Urinary bladder (tissue), 4 donors: ENCODE measurements at places on chromosomes 4 and X.

GRCh38 chrX:101749436-101749835 is 89.8 kb upstream of the ARMCX2 start:
- no peak for DNase-seq

DNA sequence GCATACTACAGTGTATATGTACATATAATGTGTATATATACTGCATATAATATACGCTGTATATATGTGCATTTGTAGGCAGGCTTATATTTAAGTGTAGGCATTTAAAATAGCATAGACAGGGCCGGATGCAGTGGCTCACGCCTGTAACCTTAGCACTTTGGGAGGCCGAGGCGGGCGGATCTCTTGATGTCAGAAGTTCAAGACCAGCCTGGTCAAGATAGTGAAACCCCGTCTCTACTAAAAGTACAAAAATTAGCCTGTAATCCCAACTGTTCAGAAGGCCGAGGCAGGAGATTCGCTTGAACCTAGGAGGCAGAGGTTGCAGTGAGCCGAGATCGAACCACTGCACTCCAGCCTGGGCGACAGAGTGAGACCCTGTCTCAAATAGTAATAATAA is 78.4 kb downstream of the JAKMIP1 start:
- no peak for DNase-seq

DNA sequence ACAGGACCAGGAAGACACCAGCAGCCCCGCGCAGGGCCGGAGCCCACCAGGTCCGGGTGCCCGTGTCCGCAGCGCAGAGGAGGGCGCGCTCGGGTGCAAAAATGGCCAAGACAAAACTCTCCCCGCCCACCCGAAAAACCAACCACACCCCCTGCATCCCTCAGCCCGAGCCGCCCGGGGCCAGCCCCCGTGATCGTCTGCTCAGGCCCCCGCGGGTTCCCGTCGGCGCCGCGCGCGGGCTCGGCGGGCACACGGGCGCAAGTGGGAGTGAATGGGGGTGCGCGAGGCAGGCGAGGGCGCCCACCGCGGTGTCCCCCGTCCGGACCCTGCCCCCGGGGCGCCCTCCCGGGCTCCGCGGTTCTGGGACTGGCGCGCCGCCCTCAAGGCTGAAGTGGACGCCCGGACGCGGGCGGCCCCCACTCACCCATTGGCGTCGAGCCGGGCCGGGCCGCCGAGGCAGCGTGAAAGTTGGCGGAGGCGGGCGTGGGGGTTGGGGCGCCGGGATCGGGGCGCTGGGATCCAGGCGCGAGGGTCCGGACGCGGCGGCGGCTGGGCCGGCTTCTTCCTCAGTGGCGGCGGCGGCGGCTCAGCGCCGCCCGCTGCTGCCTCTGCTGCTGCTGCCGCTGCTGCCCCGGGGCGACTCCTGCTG is 393 bp downstream of the SH3KBP1 start:
- DNase-seq: no peak

GRCh38 chr4:26048950-26049349 is 134.9 kb downstream of the SMIM20 start:
- DNase-seq: no peak

DNA sequence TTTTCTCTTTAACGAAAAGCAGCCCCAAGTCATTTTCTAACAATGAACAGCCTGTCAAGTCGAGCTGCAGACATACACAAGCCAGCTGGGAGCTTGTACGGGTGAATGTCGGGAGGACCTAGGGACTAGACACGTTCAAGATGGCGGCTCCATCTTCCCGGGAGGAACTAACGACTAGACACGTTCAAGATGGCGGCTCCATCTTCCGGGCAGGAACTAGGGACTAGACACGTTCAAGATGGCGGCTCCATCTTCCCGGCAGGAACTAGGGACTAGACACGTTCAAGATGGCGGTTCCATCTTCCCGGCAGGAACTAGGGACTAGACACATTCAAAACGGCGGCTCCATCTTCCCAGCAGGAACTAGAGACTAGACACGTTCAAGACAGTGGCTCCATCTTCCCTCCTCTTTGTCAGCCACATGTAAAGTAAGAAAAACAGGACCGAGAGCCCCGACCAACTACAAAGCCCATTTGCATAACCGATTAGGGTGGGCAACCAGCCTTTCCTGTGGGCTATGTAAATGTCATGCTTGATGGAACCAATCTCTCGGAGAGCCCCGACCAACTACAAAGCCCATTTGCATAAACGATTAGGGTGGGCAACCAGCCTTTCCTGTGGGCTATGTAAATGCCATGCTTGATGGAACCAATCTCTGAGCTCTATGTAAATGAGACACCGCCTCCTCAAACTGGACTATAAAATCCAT is 175.5 kb downstream of the DHRSX start:
- peak; percentile 26 for DNase-seq

DNA sequence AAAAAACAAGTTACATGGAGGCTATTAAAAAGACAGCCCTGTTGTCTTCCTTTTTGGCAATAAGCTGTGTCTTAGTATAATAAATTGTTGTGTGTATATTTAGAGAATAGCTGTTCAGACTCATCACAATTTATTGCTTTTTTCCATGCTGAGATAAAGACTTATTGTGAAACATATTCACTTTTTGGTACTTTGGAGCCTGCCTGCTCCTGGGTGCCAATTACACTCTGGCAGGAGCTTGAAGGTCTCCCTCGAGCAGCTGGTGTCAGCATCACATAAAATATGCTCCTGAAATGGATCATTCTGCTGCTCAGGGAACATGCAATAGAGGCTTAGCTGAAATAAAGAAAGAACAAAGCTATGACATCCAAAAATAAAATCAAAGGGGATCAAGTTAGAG is 211.6 kb upstream of the DKK2 start:
- DNase-seq: no peak

DNA sequence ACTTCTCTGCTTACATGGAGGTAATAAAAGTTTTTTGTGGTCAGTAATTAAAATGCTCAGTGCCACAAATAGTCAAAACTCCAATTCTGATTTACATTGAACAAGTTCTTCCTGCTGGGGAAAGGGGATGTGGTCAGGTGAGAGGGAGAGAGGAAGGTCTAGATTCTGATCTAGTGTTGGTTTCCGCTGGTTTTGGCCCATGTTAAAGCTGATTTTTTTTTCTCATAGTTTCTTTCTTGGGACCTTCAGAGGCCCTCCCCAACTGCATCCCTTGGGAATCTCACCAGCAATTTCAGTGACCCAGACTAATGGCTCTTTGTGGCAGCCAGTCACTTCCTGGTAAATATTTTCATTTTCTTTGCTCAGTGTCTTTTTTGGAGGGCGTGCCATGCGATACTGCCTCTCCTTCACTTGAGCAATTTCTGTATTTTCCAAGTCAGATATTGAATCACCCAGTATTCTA is 332.7 kb downstream of the RAPGEF2 start:
- DNase-seq: no peak

- DNase-seq: no peak
These were observed 23.3 kb upstream of the TMEM255A start for GRCh38 chrX:120334603-120335002.

DNA sequence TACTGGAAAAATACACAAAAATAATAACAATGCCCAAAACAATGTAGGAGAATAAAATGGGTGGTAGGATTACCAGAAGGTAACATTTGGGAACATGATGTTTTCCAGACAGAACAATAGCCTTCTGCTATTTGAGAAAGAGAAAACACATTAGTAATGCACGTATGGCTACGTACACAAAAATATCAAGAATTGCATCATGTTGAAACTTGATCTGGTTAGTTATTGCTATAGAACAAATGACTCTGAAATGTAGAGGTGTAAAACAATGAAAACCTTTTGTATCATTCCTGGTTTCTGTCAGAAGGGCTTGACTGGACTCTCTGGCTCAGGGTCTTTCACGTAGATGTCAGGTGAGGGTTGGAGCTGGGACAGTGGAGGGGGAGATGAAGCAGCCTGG is 1040.0 kb downstream of the FAT4 start:
- no peak for DNase-seq

DNA sequence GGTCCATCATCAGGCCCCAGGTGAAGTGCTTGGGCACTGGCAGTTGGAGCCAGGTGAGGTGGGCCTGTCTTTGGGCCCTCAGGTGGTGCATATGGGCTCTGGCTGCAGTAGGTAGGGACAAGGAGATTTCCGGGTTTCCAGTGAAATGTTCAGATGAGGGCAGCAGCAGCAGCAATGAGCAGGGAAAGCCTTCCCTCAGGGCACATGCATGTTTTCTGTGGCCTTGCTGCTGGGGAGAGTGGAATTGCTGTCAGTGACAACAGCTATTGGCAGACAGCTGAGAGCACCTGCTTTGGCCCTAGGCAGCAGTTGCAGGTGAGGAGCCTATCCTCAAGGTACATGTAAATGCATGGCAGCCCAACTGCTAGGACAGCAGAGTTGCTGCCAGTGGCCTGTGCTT is 58.9 kb upstream of the QRFPR start:
- no peak for DNase-seq

- no peak for DNase-seq
These were observed 924.3 kb upstream of the SLIT2 start for GRCh38 chr4:19327364-19327763.

DNA sequence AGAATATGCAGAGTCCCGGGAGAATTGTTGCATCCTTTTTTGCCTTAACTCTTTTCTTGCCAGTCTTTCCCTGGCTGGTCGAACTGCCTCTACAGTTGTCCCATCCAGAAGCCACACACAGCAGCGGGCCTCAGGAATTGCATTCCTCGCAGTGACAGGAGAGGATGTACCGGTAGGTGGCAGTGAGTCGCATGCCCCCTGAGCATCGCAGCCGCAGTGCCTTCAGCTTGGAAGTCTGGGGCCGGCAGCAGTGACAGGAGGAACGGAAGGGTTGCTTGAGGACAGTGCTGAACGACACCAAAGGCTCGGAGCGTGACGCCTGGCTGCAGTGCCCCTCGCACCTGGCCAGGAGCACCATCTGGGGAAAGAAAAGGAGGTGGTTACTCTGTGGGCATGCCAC is 23.5 kb downstream of the NDP start:
- no peak for DNase-seq

GRCh38 chr4:140095694-140096482 is 58.1 kb downstream of the MAML3 start:
- no peak for DNase-seq

GRCh38 chr4:180341926-180342325 is 1901.3 kb upstream of the TENM3 start:
- no peak for DNase-seq

- no peak for DNase-seq
These were observed 94.1 kb downstream of the RTL5 start for GRCh38 chrX:72037601-72038000.

- no peak for DNase-seq
These were observed 4.7 kb downstream of the SLIT2 start for GRCh38 chr4:20256381-20256881.
